ENCODE measurements at places on chromosomes 5 and 9.

- no peak for DNase-seq
These were observed 39.1 kb downstream of the SYK start for GRCh38 chr9:90840696-90841095.

GRCh38 chr9:71675857-71676165 lies 92.5 kb downstream of the CEMIP2 start:
- no peak for DNase-seq

DNA sequence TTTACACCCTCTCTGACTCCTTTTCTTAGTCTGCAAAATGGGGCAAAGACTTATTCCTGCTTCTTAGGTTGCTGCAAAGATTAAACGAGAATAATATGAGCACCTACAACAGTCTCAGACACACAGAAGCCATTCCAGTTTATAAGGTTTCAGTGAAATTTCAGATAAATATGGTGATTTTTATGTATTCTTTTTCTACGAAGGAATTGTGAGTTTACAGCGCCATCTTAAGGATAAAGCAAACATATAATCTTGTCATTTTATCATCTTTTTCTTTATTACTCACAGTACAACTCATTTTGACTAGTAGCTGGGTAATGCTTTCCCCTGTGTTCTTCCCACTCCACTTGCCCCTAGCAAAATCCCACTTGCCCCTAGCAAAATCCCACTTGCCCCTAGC lies 29.2 kb upstream of the SMC5 start:
- no peak for DNase-seq

DNA sequence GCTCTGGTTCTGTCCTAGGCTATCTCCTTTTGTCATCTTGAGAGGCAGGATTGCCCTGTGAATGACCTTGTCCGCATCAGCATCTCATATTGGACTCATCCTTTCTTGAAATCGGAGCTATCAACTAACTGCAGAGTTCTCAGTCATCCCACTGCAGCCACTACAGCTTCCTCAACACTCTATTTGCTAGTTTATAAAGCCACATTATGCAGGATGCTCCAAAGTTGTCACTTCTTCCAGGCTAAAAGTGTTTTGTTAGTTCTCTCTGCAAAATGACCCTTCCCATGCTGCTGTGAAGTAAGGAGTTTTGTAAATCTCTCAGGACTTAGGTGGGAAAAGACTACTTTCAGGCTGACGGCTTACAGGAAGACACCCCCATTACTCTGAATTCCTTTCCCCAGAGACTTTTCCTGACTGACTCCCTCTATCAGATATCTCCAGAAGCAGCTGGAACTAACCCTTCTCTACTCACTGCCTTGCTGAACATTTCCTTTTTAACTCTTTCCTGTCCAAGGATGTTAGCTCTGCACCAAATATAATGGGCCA lies 257.6 kb downstream of the NFIB start:
- no peak for DNase-seq

GRCh38 chr5:24904981-24905517 lies 260.3 kb upstream of the CDH10 start:
- no peak for DNase-seq

DNA sequence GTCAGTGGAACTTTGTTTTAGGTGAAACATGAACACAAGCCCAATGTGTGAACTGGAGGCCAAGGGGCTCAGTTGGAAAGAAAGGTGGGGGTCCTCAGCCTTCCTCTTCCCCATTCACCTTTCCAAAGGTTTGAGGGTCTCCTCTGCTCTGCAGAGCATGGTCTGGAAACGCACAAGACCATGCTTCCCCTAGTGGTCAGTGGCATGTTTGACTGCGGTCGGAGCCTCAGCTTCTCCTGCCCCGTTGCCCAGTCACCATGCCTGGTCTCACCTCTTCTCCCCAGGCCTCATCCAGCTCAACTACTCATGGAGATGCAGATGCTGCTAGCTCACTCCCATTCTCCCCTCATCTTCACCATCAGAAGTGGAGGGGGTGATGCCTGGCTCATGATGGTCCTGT lies 340.3 kb downstream of the GADD45G start:
- no peak for DNase-seq

DNA sequence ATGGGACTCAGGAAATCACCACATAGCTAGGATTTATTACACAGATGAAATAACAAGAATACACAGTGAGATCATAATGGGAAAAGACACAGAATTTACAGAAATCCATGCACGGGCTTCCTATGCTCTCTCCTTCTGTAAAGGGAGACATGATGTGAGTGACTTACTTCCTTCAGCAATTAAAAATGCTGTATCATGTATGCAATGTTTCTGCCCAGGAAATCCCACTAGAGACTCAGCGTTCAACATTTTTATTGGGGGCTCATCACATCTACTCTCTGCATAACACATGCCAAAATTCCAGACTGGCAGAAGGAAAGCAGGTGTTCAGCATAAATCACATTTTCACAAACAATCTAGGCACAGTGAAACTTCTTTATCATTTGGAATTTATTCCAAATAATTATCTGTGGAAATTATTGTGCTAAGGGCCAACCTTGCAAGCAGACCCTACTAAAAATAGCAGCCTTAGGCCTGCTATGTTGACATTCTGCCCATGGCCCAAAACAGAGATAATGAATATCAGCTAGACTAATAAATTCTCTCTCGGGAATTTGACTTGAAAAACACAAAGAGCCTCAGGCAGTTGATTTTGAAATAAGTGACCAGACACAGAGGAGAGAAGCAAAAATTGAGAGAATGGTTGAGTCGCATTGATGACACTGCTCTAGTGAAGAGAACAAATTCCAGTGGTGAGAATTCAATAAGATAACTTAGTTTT lies 31.4 kb upstream of the SELENOP start:
- no peak for DNase-seq

DNA sequence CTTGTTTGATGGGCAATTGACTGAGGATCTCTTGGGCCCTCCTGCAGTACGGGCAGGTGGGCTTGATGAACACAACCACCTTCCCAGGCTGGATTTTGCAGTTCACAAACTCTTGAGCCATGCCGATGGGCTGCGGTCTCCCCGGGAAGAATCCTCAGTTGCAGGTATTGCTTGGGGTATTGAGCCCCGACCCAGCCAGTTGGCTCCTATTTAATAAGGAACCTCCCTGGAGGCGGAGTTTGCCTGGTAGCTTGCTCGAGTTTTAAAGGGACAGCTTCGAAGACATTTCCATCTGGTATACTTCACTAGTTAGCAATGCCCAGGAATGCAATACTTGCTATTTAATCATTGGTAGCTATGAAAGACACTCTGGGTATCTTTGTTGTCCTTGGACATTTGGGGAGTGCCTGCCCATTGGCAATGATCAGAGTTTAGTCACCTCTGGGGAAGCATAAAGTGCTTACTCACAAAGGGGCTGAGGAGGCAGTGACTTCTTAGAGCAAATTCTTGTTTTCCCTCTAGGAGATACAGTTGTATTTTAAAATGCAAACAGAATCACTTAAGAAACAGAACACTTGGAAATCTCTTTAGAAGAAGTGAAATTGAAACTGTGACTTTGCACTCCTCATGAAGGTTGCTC lies at the start of gene GLRX:
TSS of gene GLRX (minus strand) at position 185 of the 640 bp plus-strand sequence. CDS start at position 121, 64 bp downstream.
- DNase-seq: peak; percentile 21

GRCh38 chr5:59773294-59773693 lies 120.2 kb downstream of the PDE4D start:
- no peak for DNase-seq

DNA sequence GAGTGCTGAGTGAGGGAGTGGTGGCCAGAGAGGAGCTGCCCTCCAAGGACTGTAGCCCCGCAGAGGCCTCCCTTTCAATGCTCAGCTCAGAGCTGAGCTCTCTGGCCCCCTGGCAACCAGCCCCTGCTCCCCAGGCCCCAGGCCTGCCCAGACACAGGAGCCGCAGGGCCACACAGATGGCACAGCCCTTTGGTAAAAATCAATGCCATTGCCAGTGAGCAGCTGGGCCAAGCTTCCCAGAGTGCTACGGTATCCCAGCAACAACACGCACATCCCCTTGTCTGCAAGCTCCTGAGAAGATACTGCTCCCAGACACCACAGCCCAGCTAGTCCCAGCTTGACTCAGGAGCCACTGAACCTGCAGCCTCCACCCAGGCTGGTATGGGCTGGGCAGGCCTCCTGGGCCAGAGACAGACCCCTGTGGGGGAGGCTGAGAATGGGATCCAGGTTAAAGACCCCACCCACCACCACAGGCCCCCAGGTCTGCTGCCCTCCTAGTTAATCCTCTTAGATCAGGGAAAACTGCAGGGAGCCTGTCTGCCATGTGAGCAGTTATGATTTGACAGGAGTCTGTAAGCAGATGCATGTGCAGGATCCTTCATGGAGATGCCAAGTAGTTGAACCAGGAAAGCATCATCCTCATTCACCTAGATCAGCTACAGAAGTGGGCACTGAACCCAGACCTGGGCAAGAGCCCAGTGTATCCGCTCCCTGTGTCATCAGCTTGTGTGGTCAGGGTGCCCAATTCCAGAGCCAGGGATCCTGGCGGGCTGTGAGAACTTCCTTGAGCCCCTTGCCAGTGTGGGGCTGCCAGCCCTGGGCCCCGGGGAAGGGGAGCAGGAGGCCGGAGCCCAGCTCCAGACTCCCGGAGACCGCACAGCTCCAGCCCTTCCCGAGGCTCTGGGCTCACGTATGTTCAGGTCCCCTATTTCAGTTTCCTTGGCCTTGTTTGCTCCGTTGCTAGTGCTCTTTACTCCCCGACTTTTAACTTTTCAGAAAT lies 26.7 kb upstream of the ADAMTS2 start:
- peak; percentile 64 for DNase-seq

DNA sequence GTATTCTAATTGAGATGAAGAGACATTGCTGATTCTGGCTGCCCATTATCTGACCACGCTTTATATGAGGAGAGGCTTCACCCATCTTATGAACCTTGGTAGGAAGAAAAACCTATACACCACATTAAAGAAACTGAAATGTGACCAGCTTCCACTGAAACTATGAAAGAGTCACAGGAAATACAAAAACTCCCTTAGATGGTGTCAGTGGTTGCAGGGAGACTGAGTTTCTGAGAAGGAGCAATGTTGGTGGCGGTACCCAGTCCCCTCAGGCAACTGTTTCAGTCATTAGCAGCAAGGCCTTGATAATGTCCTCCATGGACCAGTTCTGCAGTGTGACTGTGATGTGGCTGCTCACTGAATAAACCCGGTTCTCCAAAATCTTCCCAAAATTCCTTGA lies 110.5 kb upstream of the FTMT start:
- DNase-seq: no peak

DNA sequence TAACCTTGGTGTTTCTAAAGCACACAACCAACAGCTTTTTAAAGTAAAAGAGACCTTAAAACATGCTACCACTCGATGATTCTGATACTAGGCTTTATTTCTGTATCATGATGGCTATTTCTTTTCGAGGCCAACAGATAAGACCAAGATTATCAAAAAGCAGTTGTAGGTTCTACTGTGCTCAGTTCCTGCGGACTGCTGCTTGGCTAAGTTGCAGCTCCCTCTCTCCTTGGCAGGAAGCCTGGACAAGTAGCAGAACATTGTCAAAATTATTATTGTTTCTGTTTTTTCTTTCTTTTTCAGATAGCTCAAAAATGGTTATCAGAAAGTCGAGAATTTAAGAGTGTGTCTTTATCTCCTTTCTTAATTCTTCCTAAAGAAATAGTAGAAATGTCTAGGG lies 607.6 kb downstream of the PTPRD start:
- DNase-seq: no peak

Measured in NCI-H1694 (cell line).